NT2/D1 (cell line): ENCODE measurements at places on chromosomes 2 and 18.
A peak's percentile ranks its signal among the peaks of the same experiment; 100 is the strongest.

GRCh38 chr2:127108090-127108523, 1.2 kb upstream of the BIN1 start:
- DNase-seq: no peak

GRCh38 chr18:79659733-79660132, 19.9 kb upstream of the CTDP1 start:
- DNase-seq: no peak

GRCh38 chr18:31946305-31947046, 3.5 kb upstream of the TRAPPC8 start:
- DNase-seq: peak; percentile 80

GRCh38 chr2:147223119-147223518, 621.7 kb upstream of the ACVR2A start:
- DNase-seq: no peak

DNA sequence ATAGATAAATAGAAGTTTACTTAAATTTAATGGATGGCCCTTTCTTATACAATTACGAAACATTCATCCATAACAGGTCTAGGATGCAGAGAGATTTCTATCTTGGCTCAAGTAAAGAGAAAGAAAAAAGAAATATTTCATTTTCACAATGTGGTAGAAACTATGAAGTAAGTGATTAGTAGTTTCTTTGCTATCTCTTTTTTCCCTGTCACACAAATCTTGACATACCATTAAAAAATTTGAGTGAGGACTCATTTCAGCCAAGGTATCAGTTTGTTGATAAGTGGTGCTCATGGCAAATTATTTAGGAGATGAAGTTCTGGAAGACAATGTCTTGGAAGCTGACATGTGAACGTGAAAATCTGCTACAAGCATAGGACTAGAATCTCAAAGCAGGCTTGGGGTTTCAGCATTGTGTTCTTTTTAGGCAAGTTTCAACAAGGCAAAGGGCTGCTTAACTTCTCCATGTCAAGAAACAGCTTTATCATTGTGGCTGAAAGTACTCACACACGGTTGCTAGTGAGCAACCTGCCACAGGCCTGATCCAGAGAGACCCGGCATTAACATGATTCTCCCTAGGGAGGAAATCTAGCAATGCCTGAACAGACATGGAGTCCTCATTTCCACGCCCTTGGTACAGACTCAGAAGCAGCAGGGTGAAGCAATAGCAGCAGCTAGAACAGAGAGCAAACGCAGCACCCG, 414.6 kb downstream of the DLGAP1 start:
- DNase-seq: no peak

DNA sequence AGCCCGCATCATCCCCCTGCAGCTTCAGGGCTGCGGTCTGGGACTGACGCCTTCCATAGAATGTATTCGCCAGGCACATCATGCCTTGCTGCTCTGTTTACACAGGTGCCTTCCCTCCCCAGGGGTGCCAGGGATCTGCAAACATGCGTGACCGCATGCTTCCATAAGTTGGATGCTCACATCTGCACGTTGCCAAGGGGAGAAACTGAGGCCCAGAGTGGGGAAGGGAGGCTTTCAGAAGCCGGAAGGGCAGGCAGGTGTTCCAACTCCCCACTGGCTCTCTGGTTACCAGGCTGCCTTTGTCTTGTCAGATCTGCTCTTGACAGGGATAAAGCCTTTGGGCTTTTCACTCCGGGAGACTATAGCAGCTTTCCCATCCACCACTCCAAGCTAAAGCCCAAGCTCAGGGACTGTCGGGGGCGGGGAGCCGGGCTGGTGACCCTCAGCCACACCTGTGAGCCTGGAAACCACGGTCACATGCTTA, 125.8 kb upstream of the TNP1 start:
- DNase-seq: no peak

- DNase-seq: no peak
Observed at GRCh38 chr18:69974365-69974764, 26.7 kb upstream of the CD226 start.
